HuH-7 (cell line): ENCODE measurements at places on chromosomes 6 and 20.

- no peak for DNase-seq
These were observed 264.7 kb downstream of the DLL1 start for GRCh38 chr6:170025935-170026750.

DNA sequence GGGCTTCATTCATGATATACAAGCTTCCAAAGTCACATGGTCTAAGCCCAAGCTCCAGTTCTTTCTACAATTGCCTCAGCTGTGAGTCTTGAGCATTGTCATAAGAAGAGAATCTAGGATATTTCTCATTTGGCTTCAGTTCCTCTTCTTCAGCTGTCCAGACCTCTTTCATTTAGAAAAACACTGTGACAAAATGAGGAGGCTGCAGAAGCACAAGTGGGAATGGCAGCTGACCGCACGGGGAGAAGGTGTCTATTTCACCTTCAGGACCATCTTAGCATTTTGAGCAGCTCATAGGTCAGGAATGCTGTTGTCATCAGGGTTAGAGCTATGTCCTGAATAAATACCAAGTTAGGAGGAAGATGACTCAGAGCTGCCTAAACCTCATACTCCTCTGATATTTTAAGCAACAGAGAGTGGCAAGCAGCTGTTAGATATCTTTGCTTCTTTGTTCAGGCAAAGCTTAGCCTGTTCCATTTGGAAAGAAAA lies 390.1 kb upstream of the CITED2 start:
- no peak for DNase-seq

- DNase-seq = no peak
These were observed 12.0 kb upstream of the SLC17A5 start for GRCh38 chr6:73665686-73666319.

- no peak for DNase-seq
These were observed 62.1 kb downstream of the BMP2 start for GRCh38 chr20:6829510-6830116.

- DNase-seq = peak; percentile 20
These were observed 257.4 kb downstream of the PLCB1 start for GRCh38 chr20:8389381-8390036.

- no peak for DNase-seq
These were observed 6.6 kb downstream of the PRSS35 start for GRCh38 chr6:83518816-83519480.

GRCh38 chr6:4180652-4181255 lies 45.4 kb upstream of the ECI2 start:
- DNase-seq = peak; percentile 17

GRCh38 chr6:53679446-53679933 lies 13.9 kb upstream of the KLHL31 start:
- DNase-seq = peak; percentile 24

DNA sequence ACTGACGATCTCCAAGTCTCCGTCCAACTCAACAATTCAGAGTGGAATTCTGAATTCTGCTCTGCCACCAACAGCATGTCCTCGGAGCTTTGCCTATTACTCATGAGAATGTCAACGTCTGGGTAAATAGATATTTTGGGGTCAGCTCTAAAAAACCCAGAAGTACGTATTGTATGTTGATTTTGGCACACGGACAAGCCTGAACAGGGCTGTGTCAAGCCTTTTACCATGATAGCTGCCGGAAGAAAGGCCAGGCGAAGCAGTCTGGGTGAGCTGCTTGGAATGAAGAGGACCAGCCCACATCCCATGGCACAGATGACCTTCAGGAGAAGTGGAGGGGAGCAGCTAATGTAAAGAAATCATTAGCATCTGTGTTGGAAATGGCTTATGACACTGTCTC lies 88.0 kb upstream of the JAG1 start:
- DNase-seq = no peak

DNA sequence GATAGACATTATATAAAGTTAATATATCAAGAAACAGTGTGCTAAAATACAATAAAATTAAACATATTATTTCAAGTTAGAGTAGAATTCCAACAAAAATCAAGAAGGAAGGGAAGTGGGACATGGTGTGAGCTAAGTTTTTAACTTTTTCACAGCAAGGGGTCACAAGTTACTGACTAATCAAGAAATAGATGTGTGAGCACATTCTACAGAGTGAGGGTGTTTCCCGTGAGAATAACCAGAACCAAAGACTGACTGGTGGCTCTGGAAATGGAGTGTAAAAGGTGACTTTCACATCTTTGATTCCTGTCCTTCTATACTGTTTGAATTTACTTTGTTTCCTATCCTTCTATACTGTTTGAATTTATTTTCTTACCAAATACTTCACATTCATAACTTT lies 206.6 kb downstream of the TASP1 start:
- DNase-seq = no peak

DNA sequence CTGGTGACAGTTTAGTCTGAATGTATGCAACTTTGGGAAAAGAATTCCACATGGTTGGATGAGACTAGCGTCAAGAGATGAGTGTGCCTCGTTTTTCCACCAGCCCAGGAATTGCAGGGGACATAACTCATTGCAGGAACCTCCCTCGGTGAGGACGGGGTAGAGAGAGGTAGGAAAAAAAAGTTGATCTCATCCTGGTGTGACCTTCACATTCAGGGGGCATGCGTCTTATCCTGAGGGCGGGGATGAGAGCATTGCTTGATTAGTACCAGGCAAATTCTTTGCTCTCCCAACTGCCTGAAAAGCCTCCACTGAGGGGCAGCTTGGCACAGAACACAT lies 11.8 kb downstream of the TLDC2 start:
- no peak for DNase-seq

- peak; percentile 80 for DNase-seq
These were observed at the start of gene DTNBP1 for GRCh38 chr6:15662326-15663129. TSS of gene DTNBP1 (minus strand) at chr6:15663028. CDS start at chr6:15662869, 159 bp downstream.

- DNase-seq = no peak
These were observed 17.5 kb upstream of the SDCBP2 start for GRCh38 chr20:1346315-1346969.

GRCh38 chr6:123829302-123829953 lies 25.8 kb downstream of the NKAIN2 start:
- DNase-seq = no peak

DNA sequence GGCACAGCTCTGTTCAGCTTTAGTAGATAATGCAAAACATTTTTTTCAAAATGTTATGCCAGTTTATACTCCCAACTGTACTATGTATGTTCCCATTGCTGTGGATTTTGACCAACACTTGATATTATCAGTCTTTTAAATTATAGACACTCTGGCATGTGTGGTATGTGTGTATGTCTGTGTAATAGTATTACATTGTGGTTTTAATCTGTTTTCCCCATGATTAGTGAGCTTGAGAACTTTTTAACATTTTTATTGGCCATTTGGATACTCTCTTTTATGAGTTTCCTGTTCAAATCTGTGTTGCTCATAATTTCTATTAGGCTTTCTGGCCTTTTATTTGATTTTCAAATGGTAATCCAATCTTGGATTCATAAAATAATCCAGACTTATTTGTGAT lies 69.2 kb upstream of the TXNDC5 start:
- DNase-seq = no peak

DNA sequence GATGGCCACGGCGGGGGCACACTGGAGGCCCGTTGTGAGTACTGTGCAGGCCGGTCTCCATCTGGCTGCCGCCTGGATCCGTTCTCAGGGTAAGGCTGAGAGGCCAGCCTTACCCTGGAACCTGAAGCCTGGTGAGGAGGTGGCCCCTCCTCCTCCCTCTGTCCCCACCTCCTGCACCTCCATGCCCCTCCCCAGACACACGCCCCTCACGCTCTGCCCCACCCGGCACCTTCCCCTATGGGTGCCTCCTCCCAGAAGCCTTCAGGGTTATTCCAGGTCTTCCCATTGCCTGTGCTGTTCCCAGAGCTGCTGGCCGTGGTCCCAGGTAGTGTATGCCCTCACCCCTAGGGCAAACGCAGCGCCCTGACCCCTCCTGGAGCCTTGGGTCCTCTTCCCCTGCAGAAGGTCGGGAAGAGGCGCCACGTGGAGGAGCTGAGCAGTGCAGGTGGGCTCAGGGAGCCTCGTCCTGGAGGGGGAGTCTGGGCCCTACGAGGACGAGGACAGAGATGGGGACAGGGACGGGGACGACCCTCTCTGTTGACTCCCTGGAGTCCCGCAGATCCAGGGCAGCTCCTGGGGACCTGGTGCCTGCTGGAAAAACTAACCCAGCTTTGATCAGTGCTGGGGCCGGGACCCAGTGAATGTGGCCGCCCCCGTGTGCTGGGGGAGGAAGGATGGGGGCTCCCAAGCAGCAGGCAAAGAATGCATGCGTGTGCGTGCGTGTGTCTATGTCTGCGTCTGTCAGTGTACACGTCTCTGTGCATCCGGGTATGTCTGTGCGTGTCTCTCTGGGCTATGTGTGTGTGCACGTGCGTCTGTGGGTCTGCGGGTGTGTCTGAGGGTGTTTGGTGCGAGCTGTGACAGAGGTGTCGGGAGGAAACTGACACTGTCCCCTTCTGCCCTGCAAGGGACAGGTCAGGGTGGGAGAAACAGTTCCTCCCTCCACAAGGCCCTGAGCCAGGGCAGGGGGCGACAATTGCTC lies 8.2 kb upstream of the HRH3 start:
- DNase-seq = peak; percentile 52

DNA sequence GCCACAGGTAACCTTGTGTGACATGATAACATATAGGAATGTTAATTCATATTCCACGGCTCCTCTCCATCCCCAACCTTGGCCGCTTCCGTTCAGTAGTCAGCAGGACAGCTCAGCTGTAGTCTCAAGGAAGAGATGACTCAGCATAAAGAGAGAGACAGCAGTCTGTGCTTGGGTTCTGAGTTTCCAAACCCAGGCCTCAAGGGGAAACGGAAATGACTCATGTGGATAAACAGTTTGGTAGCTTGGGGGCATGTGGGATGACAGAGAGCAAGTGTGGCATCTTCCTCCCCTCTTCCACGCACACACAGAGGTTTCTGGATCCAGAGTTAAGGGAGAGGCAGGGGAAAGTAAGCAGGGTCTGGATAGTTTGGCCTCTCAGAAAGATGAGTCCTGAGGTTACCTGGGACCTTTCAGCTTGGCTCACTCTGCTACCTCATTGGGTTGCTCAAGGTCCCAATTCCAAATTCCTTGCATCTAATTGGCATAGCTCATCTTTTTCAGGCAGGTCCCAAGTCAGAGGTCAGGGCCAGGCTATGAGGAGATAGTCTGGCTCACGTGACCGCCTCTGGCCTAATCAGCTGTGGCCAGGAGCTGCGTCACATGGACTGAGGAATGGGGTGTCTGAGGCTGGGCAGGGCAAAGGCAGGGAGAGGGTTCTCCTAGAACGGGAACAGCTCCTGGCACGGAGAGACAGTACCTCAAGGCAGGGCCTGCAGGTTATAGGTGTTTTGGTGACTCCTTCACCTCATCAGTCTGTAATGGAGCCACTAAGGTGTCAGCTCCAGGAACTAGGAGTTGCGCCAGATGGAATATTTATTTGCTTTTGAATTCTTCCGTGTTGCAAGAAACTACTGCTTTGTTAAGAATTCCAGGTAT lies 36.5 kb upstream of the MLN start:
- DNase-seq = no peak

DNA sequence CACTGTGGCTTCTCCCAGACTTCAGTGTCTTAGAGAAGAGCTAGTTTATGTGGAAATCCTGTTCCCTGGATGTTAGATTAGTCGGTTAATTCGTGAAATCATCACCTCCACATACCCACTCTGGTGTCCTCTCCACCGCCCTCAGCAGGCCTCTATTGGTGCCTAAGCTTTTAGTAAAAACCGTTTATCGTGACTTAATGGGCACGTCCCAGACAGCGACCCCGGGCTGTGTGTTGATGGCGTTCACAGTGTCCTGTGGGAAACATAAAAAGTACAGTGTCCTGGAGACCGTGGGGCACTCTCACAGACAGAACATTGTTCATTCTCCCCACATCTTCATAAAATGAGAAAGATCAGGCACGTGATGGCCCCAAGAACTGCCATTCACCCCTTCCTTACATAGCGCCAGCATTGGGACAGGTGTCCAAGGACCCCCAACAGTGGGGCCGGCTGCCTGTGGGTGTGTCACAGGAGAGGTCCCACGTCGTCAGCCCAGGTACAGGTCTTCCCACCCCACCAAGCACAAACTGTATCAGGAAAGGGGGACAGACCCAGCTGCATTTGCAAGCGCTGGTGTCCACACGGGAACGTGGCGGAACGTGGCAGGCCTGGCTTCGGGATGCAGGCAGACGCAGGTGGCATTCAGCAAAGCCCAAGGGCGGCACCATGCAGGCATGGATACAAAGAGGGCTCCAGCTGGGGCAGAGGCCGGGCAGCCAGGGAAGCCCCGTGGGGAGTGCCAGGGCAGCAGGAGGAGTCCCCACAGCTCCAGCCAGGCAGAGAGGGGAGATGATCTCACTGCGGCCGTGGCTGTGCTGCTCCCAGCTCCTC lies 237.7 kb downstream of the DLL1 start:
- DNase-seq = no peak

- no peak for DNase-seq
These were observed at the start of gene NOX3 for GRCh38 chr6:155455766-155456165. TSS of gene NOX3 (minus strand) at chr6:155455839. CDS start at chr6:155455800, 39 bp downstream.

DNA sequence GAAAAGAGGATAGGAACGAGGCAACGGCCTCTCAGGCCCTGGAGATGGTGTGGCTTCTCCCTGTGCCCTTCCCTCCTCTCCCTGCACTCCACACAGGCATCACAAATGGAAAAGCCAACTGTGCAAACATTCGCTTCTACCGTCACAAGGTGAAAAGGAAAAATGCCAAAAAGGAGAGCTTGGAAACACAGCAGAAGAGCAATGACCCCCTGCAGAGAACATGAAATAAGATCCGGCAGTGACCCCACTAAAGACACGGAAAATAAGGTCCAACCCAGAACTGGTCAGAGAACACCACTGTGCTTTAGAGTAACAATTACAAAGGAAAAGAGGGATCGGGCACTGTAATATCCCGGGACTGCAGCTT lies 63.0 kb downstream of the SLC22A23 start:
- DNase-seq = no peak

GRCh38 chr6:31572041-31572911 lies at the start of gene LTA:
TSS of gene LTA (plus strand) at chr6:31572289. CDS start at chr6:31572743, 454 bp downstream.
- DNase-seq = no peak

- DNase-seq = no peak
These were observed 1.1 kb upstream of the FAM162B start for GRCh38 chr6:116766506-116767176.

GRCh38 chr6:166950443-166950821 lies 5.9 kb downstream of the RNASET2 start:
- no peak for DNase-seq

DNA sequence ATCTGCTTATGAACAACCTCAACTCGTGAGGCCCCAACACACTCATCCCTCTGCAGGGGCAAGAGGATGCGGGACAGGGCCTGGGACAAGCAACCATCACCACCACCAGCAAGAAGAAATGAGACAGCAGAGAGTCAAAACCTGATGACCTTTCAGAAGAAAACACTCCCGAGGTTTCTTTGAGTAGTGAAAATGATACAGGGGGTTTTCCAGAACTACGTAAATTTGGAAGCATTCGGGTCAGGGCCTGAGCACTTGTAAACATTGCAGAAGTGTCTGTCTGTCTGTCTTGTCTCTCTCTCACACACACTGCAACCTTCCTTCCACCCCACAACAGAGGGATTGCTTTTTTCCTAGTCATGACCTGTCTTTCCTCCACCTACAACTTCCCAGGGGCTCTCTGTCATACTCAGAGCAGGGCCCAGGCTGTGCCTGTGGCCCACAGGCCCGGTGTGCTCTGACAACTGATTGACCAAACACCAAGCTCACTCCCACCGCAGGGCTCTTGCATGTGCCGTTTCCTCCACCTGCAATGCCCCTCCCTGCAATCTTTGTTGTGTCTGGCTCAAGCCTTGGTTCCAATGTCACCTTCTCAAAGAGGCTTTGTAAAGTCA lies 90.9 kb downstream of the BMP7 start:
- DNase-seq = no peak

GRCh38 chr6:4717124-4717523 lies 59.1 kb upstream of the CDYL start:
- no peak for DNase-seq

GRCh38 chr20:346640-347316 lies at the start of gene NRSN2:
TSS of gene NRSN2 (plus strand) at chr20:347111. CDS start at chr20:349644, 2,533 bp downstream.
- DNase-seq = peak; percentile 77
